Peyer's patch (tissue), 4 donors: ENCODE measurements at places on chromosomes 5 and 9. TPM values are rescaled to one million over a fixed set of nuclear protein-coding genes. Genes with fewer than 3 reads are reported as not detected.
A peak's percentile ranks its signal among the peaks of the same experiment; 100 is the strongest.

GRCh38 chr5:157222506-157223230 is 42.0 kb downstream of the ITK start:
- no peak for DNase-seq

DNA sequence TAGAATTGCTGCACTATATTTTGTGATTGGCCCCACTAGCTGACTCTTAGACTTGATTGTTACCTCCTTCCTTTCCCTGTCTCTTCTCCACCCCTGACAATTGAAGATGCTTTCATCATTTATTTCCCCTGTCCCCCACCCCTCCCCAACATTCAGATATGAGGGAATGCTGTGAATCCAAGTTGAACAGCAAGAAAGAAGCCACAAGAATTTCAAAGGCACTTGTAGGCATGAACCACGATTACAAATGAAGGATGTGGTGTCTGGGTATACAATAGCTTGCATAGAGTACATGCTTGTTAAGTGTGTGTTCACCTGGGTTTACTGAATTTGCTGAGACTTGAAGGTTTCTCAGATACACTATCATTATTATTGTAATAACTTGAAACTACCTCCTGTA is 78.3 kb upstream of the TRIO start:
- no peaks in the 10 kb centered on the region for H3K4me1 ChIP-seq
- no peaks in the 10 kb centered on the region for H3K27me3 ChIP-seq
- no peak for DNase-seq
- H3K4me3 ChIP-seq, result no peak overlapping the region
- H3K27ac ChIP-seq, result no peak overlapping the region

Gene PDE6A
- total RNA-seq, result not detected

- no peak overlapping the region for H3K27ac ChIP-seq
- no peaks in the 10 kb centered on the region for H3K4me1 ChIP-seq
- no peaks in the 10 kb centered on the region for H3K36me3 ChIP-seq
- no peak for DNase-seq
These were observed 243.7 kb upstream of the SLC24A2 start for GRCh38 chr9:20032413-20033006.

DNA sequence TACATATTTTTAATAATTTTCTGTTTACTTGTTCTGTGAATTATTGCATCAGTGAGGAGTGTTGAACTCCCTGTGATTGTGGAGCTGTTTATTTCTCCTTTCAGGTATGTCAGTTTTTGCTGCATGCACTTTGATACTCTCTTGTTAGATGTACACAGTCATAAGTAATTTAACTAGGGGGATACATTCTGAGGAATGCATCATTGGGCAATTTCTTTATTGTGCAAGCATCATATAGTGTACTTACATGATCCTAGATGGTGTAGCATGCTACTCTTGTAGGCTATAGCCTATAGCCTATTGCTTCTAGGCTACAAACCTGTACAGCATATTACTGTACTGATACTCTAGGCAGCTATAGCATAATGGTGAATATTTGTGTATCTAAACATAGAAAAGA is 9.5 kb downstream of the DENND4C start:
- H3K4me3 ChIP-seq, result no peak overlapping the region
- no peak overlapping the region for H3K27ac ChIP-seq
- no peaks in the 10 kb centered on the region for H3K4me1 ChIP-seq
- H3K36me3 ChIP-seq, result no peaks in the 10 kb centered on the region

DNA sequence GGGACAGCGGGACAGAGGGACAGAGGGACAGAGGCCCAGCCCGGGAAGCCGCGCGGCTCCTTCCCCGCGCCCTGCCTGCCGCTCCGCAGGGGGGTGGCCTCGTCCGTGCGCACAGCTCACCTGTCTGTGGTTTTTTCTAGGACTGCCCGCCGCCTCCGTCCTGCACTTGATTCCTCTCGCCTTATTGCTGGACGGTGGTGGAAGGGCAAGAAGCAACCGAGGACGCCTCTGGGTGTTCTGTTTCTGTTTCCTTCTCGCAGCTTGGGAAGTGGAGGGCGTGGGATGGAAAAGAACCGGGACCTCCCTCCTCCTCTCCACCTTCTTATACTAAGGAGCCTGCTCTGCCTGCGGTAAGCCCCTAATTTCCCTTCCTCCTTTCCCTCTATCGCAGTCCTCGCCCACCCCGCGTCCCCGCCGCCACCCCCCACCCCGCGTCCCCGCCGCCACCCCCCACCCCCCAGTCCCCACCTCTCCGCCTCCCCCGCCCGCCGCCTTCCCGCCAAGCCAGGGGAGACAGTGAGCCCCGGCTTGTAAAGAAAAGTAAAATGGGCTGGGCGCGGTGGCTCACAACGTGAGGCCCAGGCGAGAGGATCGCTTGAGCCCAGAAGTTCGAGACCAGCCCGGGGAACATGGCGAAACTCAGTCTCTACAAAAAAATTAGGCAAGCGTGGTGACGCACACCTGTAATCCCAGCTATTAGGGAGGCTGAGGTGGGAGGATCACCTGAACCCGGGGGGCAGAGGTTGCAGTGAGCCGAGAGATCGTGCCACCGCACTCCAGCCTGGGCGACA is 9.6 kb upstream of the FLT4 start:
- H3K4me3 ChIP-seq, result no peak overlapping the region
- no peak overlapping the region for H3K27ac ChIP-seq
- H3K4me1 ChIP-seq, result no peaks in the 10 kb centered on the region
- H3K36me3 ChIP-seq, result no peaks in the 10 kb centered on the region
- no peaks in the 10 kb centered on the region for H3K27me3 ChIP-seq
- no peak for DNase-seq

GRCh38 chr9:112279501-112279900 is 53.9 kb downstream of the PTBP3 start:
- H3K27ac ChIP-seq, result no peak overlapping the region
- no peaks in the 10 kb centered on the region for H3K27me3 ChIP-seq
- no peaks in the 10 kb centered on the region for H3K4me1 ChIP-seq

GRCh38 chr9:78047106-78047505 is 15.5 kb upstream of the GNAQ start:
- no peaks in the 10 kb centered on the region for H3K27me3 ChIP-seq
- H3K36me3 ChIP-seq, result no peaks in the 10 kb centered on the region
- no peaks in the 10 kb centered on the region for H3K4me1 ChIP-seq
- no peak overlapping the region for H3K27ac ChIP-seq
- no peak for DNase-seq

Gene TSTD2
- 17.2 TPM for total RNA-seq

DNA sequence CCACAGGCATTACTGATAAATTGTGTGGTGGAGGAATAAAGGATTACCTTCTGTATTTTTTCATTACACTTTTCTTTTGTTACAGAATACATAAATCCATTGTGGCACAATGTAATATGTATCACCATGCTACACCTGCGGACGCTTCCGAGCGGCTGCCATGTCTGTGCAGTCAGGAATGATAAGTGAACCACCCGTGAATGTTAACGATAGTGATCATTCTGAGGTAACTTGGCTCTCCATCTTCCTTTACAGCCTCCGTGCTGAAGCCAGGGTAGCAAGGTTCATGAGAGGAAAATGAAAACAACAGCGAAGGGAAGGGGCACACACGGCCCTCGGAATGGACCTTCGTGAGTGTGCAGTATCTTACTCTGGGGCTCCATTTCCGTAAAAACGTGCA is 161.2 kb downstream of the MAPKAP1 start:
- no peaks in the 10 kb centered on the region for H3K36me3 ChIP-seq
- no peak for DNase-seq
- H3K4me1 ChIP-seq, result no peaks in the 10 kb centered on the region

- no peaks in the 10 kb centered on the region for H3K27me3 ChIP-seq
- H3K27ac ChIP-seq, result no peak overlapping the region
- H3K4me1 ChIP-seq, result no peaks in the 10 kb centered on the region
- DNase-seq, result no peak
- no peak overlapping the region for H3K4me3 ChIP-seq
These were observed 57.2 kb downstream of the KIF4B start for GRCh38 chr5:155070781-155071180.

DNA sequence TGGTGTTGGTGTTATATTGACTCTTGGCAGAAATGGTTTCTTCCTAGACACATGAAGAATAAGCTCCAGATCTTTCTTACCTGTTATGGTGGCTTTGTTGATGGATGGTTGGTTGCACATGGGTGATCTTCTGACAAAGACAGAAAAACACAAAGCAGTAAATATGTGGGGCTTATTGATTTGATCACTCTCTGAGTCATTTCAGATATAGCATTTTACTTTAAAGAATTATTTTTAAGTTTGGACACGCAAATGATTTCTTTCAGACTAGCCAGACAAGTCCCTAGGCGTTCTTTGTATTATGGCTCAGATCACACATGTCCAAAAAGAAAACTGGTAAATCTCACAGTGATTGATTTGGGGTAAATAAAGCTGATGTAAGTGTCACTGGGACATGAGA is 597.6 kb downstream of the RAB3C start:
- no peaks in the 10 kb centered on the region for H3K27me3 ChIP-seq
- no peak overlapping the region for H3K4me3 ChIP-seq
- no peak overlapping the region for H3K27ac ChIP-seq
- no peaks in the 10 kb centered on the region for H3K36me3 ChIP-seq
- H3K4me1 ChIP-seq, result no peaks in the 10 kb centered on the region
- DNase-seq, result no peak

GRCh38 chr9:28121366-28121765 is 548.1 kb upstream of the C9orf72 start:
- no peaks in the 10 kb centered on the region for H3K36me3 ChIP-seq
- H3K27ac ChIP-seq, result no peak overlapping the region
- no peaks in the 10 kb centered on the region for H3K27me3 ChIP-seq
- no peak for DNase-seq

Gene C1QTNF2
- total RNA-seq, result 0.54 TPM

Gene IRGM
- total RNA-seq, result 1.1 TPM

- no peaks in the 10 kb centered on the region for H3K36me3 ChIP-seq
- no peaks in the 10 kb centered on the region for H3K4me1 ChIP-seq
- H3K4me3 ChIP-seq, result no peak overlapping the region
- no peak overlapping the region for H3K27ac ChIP-seq
These were observed 310.6 kb downstream of the NDUFS4 start for GRCh38 chr5:53871050-53871449.

DNA sequence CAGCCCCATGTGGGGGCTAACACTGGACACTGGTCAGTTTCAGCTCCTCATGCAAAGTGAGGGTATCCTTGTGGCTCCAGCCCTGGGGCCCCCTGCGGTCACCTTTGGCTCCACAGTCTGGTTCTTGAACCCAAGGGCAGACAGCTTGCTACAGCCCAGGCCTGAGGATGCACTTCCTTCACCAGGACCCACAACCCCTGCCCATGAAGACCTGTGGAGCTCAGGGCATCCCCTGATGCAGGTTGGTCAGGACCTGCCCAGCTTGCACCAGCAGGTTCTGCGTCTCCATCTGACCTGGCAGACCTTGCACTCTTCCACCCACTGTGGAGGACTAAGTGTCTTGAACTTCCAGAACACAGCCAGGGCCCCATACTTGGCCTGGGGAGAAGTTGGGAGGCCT is 3.7 kb upstream of the MRNIP start:
- no peaks in the 10 kb centered on the region for H3K4me1 ChIP-seq
- H3K27ac ChIP-seq, result no peak overlapping the region
- no peak for DNase-seq
- H3K4me3 ChIP-seq, result no peak overlapping the region

DNA sequence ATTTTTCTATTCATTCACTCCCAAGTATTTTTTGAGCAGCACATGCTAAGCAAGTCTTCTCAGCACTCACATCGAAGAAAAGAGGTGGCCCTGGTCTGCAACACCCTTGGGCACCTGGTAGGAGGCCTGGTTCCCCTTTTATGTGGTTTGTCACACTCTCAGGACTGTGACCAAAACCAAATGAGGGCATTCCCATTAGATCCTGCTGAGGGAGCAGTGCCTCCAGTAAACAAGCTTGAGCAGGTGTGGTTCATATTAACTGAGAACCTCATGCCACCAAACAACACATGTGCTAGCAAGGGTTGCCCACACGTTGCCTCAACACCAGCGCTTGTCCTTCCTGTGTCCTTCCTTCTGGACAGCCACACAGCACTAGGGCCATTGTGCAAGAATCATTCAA is 26.9 kb upstream of the SYK start:
- no peaks in the 10 kb centered on the region for H3K27me3 ChIP-seq
- DNase-seq, result peak; percentile 80
- H3K36me3 ChIP-seq, result no peaks in the 10 kb centered on the region
- no peak overlapping the region for H3K27ac ChIP-seq
- no peak overlapping the region for H3K4me3 ChIP-seq
- peaks cover 6% of the 10 kb centered on the region for H3K4me1 ChIP-seq

DNA sequence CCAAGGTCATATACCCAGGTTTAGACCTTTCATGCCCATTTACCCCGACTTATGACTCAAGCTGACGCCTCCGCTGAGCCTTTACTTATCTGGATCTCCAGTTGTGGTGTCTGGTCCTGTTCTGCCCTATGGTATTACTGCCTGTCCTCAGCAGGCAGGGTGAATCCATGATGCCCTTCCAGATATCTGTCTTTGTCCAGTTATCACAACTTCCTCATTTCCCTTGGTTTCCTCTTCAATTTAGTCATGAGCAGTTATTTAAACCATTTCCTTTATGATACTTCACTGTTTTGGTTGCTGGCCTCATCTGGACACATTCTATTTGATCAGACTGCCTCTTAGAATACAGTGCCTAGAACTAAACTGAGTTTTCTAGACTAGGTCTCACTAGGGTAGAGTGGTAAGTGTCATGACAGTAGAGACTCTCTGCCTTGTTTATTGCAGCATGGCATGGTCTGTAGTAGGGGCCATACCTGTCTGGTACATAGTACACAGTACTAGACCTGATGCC is 93.3 kb downstream of the MELK start:
- no peak for DNase-seq
- H3K4me3 ChIP-seq, result no peak overlapping the region
- H3K27me3 ChIP-seq, result no peaks in the 10 kb centered on the region
- no peaks in the 10 kb centered on the region for H3K4me1 ChIP-seq

DNA sequence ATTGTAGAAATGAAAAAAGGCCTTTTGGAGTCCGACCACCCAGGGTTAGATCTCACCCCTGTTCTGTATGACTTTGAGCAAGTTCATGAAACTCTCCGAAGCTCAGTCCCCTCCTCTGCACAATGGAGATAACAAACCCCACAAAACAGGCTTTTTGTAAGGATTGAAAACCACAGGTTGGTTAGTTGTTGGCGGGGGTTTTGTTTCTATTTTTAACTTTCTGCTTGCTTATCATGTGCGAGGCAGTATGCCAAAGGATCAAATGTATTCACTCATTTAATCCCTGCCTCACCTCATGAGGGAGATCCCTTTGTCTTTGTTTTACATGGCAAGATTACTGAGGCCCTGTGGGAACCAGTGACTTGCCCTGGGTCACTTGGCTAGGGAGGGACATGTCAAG is 539.1 kb downstream of the CDK5RAP2 start:
- no peak for DNase-seq
- H3K4me3 ChIP-seq, result no peak overlapping the region
- H3K36me3 ChIP-seq, result no peaks in the 10 kb centered on the region
- no peaks in the 10 kb centered on the region for H3K27me3 ChIP-seq

Gene RGMB
- total RNA-seq, result 298 TPM

GRCh38 chr9:117548556-117548955 is 133.7 kb upstream of the ASTN2 start:
- no peak for DNase-seq
- no peaks in the 10 kb centered on the region for H3K27me3 ChIP-seq
- no peaks in the 10 kb centered on the region for H3K36me3 ChIP-seq

Gene INSL6
- not detected for total RNA-seq

- no peak overlapping the region for H3K27ac ChIP-seq
- H3K36me3 ChIP-seq, result no peaks in the 10 kb centered on the region
- no peaks in the 10 kb centered on the region for H3K27me3 ChIP-seq
- no peak for DNase-seq
- H3K4me1 ChIP-seq, result peaks cover 10% of the 10 kb centered on the region
- H3K4me3 ChIP-seq, result no peak overlapping the region
These were observed 8.2 kb downstream of the ACSL6 start for GRCh38 chr5:132003170-132003744.
